Smooth muscle cell of trachea (primary cell): ENCODE measurements at places on chromosomes 13 and 19. TPM values are rescaled to one million over a fixed set of nuclear protein-coding genes. Genes with fewer than 3 reads are reported as not detected.

The PRRG2 gene
- 0.29 and 1.2 TPM in 2 replicates for total RNA-seq

The COL4A1 gene
- 31.3 and 48.6 TPM in 2 replicates for total RNA-seq

The ZNF575 gene
- 0.29 and 0.66 TPM in 2 replicates for total RNA-seq

The SPTBN4 gene
- total RNA-seq, result 12.9 and 18.4 TPM in 2 replicates

The TLE6 gene
- 0.87 and 1.5 TPM in 2 replicates for total RNA-seq

The SF3A2 gene
- total RNA-seq, result 31.4 and 32.3 TPM in 2 replicates

The LENG8 gene
- 47.0 and 83.2 TPM in 2 replicates for total RNA-seq

The RFC3 gene
- 3.6 and 20.4 TPM in 2 replicates for total RNA-seq

The CGB2 gene
- total RNA-seq, result not detected in 2 replicates

The LRFN3 gene
- total RNA-seq, result 2.5 and 6.3 TPM in 2 replicates

The ATP1A3 gene
- total RNA-seq, result under 0.01 and 0.15 TPM in 2 replicates

The OLFM4 gene
- not detected in 2 replicates for total RNA-seq

The VSTM1 gene
- not detected in 2 replicates for total RNA-seq

The C1QTNF9 gene
- total RNA-seq, result not detected in 2 replicates

The MISP3 gene
- total RNA-seq, result 0.15 and 1.3 TPM in 2 replicates

The ZNF560 gene
- total RNA-seq, result 1.0 and 2.2 TPM in 2 replicates

The PPP1R13L gene
- total RNA-seq, result 1.5 and 2.2 TPM in 2 replicates

The ZFP36 gene
- total RNA-seq, result 7.3 and 8.8 TPM in 2 replicates

The ZNF793 gene
- total RNA-seq, result 2.2 and 3.5 TPM in 2 replicates

The ZNF880 gene
- 21.8 and 28.2 TPM in 2 replicates for total RNA-seq

The FAM216B gene
- total RNA-seq, result not detected in 2 replicates

The ATP12A gene
- not detected in 2 replicates for total RNA-seq

The LRG1 gene
- total RNA-seq, result not detected in 2 replicates

The MBD3L3 gene
- not detected in 2 replicates for total RNA-seq

The POSTN gene
- 175 and 176 TPM in 2 replicates for total RNA-seq
